Stimulated activated CD4-positive, alpha-beta T cell treated with anti-CD3 and anti-CD28 coated beads, Interleukin-15, amount 100 ng/mL, for 1 hour (primary cell): ENCODE measurements at places on chromosomes 1 and 21.

DNA sequence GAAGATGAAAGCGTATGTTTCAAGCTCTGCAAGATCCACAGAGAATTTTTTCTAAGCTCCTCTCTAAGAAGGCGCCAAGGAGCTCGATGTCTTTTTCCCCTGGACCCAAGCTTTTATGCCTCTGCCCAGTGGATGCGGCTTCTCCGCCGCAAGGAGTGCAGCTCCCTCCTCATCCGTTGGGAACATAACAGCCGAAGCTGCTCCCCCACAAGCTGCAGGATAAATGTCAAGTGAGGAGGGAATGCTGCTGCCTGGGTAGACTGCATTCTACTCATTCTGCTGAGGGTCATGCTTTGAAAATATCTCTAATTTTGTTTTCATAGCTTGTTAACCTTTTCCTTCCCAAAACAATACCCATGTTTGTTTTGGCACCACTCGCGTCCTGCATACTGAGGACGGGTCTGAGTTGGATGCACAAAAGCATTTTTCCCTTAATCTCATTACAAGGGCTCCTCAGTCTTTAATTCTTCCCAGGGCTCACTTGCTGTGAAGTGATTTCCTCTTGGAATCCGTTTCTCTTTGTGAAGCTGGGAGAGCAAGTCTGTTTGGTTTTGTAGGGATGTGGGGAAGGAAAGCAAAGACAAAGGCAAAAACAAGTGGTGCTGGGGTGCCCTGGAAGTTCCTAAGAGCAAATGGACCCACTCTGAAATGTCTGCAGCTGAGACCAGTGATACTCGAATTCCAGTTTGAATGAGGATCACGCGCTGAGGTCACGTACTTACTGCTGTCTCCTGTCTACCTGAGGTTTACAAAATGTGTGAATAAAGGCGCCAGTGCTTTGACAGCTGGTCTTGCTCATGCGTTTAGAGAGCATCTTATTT, 134.0 kb upstream of the IRF2BP2 start:
- no peak for DNase-seq

DNA sequence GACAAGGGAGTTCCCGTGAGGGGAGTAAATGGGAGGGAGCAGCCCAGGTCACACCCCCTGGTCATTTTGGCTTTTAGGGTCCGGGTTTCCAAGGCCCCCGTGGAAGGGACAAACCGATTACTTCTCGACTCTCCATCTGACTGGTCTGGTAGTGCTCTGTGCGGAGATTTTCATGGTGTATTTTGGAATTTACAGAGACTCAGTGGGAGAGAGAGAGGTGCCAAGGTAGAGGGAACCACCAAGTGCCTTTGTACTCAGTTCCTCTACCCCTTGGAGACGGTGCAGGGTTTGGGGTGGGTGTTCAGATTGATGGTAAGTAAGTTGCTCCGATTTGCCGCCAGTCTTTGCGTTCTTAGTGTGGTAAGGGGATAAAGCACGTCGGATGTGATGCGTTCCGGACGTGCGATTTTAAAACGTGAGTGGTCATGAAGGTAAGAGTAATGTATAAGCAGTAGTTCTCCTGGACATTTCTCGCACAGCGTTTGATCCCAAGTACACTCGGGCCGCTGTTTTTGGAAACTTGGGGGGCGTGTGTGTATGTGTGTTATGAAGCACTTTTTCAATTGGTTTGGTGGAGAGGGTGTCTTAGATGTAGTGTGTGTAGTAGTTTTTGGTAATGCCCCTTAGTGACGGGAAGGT, 682 bp downstream of the SUCO start:
- DNase-seq: peak; percentile 18

DNA sequence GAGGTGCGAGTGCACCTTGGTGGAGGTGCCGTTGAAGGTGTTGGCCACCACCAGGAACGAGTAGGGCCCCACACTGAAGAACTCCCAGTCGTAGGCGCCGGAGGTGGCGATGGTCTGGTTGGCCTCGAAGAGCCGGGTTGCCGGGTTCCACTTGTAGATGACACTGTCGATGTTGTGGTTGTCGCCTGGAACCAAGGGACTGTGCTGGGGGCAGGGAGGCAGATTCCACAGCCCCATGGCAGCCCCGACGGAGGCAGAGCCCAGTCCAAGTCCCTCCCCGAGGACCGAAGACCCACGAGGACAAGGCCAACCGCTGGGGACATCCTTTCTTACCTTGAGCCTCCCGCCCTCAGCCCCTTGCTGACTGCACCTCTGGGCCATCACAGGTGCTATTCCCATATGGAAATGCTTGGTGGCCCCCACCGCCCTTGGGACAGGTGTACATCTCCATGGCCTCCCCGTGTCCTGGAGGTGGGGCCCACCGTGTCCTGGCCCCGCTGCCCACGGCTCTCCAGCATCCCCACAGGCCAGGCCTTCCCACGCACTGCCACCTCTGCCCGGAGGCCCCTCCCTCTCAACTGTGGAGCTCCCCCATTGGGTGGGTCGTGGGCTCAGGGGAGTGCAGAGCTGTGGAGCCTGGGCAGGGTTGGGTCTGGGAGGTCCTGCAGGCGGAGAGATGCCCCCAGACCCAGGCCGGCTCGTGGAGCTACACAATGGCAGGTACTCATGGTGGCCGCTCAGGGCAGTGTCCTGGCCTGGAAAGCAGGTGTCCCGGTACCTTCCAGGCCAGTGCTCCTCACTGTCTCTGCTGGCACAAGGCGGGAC, 17.9 kb downstream of the KRTAP10-1 start:
- no peak for DNase-seq

DNA sequence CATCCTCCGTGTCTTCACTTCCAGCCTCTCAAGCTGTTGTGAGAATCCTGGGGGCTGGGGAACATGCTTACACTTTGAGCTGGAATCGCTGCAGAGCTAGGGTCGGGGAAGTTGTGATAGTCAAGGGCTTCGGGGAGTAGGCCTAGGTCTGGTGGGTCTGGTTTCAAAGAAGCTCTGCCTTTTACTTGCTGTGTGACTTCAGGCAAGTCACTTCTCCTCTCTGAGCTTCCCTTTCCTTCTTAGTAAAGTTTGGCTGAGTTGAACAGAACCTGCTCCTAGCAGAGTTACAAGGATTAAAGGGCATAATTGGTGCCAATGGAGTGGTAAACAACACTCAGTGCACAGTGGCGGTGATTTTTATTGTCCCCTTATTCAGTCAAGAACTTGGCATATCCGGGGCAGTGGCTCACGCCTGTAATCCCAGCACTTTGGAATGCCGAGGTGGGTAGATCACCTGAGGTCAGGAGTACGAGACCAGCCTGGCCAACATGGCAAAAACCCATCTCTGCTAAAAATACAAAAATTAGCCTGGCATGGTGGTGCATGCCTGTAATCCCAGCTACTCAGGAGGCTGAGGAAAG, 25.7 kb downstream of the ARHGEF19 start:
- no peak for DNase-seq

DNA sequence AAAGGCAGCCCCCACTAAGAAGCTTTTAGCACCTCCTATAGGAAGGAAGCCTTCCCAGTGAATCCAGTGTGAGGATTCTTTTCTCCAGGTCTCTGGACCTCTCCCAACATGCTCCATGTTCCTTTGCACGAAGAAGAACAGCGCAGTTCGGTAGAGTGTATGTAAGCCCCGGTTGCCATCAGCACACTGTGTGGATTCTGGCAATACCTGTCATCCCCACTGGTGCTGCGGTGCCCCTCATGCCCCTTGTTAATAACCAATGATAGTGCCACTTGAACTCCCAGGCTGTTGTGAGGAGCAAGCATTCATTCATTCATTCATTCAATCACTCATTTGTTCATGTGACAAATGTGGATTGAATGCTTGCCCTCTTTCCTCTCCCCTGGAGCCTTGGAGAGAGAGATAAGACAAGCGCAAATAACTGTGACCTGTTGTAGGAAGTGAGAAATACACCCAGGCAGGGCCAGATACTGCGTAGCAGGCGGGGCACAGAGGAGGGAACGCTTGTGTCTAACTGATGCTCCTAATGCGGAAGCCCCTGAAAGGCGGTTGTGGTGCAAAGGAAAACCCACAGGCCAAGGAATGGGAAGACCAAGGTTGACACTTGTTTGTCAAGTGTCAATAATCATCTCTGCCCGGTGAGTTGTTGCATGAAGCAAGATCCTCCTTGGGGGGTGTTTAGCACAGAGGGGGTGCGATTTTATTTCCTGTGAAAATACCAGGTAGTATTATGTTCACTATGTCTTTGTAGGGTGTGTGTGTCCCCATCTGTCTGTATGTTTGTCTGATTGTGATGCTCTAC, 9.8 kb downstream of the LGR6 start:
- no peak for DNase-seq

DNA sequence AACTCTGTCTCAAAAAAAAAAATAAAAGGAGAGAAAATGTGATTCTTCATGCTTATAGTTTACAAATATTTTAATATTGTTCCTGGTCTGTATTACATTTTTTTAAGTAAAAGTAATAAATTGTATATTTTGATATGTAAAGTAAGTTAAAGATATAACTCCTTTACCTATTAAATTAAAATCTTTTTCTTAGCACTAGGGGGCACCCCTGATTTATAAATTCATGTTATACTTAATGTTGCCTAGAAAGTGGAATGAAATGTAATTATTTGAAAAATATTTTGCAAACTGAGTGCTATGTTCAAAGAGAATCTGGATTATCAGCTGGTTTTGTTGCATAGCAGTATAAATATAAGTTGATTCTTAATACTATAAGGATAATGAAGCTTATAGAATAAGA, 49.2 kb downstream of the RALGPS2 start:
- no peak for DNase-seq

- DNase-seq: no peak
Observed at GRCh38 chr1:218880484-218881060, 293.1 kb upstream of the LYPLAL1 start.

DNA sequence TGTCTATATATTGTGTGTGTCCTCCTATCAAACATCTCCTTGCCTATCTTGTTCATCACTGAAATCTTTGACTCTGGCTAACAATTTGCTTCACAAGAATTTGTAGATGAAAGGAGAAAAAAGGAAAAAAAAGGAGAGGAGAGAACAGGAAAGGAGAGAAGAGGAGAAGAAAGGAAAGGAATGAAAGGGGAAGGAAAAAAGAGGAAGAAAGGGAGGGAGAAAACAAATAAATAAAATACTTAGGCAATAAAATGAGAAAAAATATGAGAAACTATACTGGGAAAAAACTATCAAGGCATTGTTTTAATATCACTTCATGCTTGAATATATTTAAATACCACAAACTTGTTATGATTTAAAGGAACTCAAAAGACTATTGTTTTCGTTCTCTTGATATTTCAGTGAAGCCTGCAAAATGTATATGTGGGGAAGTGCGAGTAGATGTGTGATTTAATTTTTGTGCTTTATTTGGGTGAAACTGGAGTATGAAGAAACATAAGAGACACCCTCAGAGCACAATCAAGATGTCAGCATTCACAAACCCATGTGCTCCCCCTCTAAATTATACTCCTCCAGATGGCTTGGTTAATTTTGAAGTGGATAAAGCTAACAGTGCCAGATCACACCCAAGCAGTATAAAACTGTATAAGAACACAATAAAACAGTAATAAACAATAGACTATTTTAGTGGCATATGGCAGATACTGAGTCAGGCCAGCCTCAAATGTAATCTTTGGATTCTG, 205.7 kb upstream of the SAMSN1 start:
- DNase-seq: no peak

- DNase-seq: no peak
Observed at GRCh38 chr1:83052865-83053264, 946.1 kb downstream of the TTLL7 start.

DNA sequence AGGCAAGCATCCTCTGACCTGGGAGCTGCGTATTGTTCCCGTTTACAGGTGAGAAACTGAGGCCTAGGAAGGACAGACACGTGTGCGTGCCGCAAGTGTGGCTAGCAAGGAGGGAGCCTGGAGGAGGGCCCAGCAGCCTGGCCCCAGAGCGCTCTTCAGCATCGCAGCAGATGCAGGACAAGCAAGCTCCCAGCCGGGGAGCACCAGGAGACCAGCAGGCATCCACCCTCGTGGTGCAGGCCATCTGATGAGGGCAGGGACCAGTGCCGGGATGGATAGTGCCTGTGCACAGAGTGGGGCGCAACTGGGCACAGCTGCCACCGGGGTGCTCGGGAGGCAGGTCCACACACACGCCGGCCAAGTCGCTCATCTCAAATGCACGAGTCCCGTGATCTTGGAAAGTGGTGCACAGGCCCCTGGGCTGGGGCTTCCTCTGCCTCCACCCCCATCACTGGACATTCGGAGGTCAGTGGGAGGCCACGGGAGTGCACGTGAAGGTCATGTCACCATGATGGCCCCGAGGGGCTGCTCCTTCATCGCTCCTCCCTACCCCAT, 55.1 kb downstream of the COL18A1 start:
- no peak for DNase-seq

DNA sequence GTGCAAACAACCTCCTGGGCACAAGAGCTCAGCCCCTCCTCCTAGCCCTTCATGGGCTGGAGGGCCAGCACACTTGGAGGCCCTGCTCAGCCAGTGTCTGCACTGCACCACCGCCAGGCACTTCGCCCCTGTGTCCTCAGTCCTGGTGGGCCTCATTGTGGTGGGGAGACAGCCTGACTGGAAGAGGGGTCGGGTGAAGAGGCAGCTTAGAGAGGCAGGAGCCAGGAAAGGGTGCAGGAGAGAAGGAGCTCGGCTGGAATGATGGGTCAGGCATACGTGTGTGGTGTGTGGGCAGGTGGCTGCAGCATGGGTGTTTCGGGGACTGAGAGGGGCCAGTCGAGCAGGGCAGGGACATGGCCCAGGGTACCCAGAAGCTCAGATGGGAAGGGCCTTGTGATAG, 4.1 kb downstream of the WNT3A start:
- no peak for DNase-seq

GRCh38 chr1:210246447-210246846, 13.9 kb downstream of the SERTAD4 start:
- no peak for DNase-seq

GRCh38 chr1:81351864-81352263, 448.9 kb upstream of the ADGRL2 start:
- DNase-seq: no peak
